ENCODE measurements at places on chromosomes 6 and 20. TPM values are rescaled to one million over a fixed set of nuclear protein-coding genes. Genes with fewer than 3 reads are reported as not detected.

The CDSN gene
- total RNA-seq = not detected

The RFX6 gene
- not detected for total RNA-seq

The FUT9 gene
- total RNA-seq = not detected

- peaks cover 2% of the 10 kb centered on the region for H3K27me3 ChIP-seq
- H3K36me3 ChIP-seq = no peaks in the 10 kb centered on the region
- H3K4me3 ChIP-seq = no peak overlapping the region
- no peak overlapping the region for H3K27ac ChIP-seq
- H3K4me1 ChIP-seq = no peaks in the 10 kb centered on the region
Observed at GRCh38 chr6:84074988-84075781, 41.6 kb downstream of the MRAP2 start.

The RHAG gene
- not detected for total RNA-seq

The ESR1 gene
- 1.2 TPM for total RNA-seq

The BMP6 gene
- total RNA-seq = not detected

DNA sequence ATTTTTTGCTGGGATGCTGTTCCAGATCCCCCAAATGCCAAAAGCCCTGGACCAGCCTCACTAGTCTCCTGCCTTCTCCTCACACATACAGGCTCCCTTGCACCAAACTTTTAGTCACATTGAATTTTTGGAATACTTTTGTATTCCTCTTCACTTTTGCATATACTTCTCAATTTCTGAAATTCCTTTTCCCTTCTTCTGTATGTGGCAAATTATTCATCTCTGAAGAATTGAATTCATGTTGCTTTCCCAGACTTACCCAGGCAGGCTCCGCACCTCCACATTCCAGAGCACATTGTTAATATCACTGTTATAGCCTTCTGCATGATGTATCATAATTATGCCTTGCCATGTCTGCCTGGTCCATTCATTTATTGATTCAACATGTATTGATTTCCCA lies 255.3 kb upstream of the POU3F2 start:
- H3K27ac ChIP-seq = no peak overlapping the region
- no peaks in the 10 kb centered on the region for H3K4me1 ChIP-seq
- no peaks in the 10 kb centered on the region for H3K27me3 ChIP-seq
- DNase-seq = no peak

- peaks cover 38% of the 10 kb centered on the region for H3K4me1 ChIP-seq
- H3K36me3 ChIP-seq = no peaks in the 10 kb centered on the region
- H3K27me3 ChIP-seq = no peaks in the 10 kb centered on the region
- H3K4me3 ChIP-seq = peak overlapping the region; percentile 99
- peak overlapping the region; percentile 100 for H3K27ac ChIP-seq
Observed at GRCh38 chr20:49916146-49917002, 1.0 kb upstream of the SPATA2 start.

GRCh38 chr20:63924241-63924640 lies 29.3 kb downstream of the DNAJC5 start:
- no peak overlapping the region for H3K4me3 ChIP-seq
- H3K4me1 ChIP-seq = peaks cover 23% of the 10 kb centered on the region

All from activated CD4-positive, alpha-beta memory T cell treated with anti-CD3 and anti-CD28 coated beads, Interleukin-2, amount 10 ng/mL, durations not matched to agents 7 days and 5 days (primary cell).